Germinal center (tissue), 1 donor: ENCODE measurements at places on chromosomes 1 and 21.
A peak's percentile ranks its signal among the peaks of the same experiment; 100 is the strongest.

GRCh38 chr1:48055876-48056764 is 58.9 kb upstream of the TRABD2B start:
- DNase-seq: no peak

DNA sequence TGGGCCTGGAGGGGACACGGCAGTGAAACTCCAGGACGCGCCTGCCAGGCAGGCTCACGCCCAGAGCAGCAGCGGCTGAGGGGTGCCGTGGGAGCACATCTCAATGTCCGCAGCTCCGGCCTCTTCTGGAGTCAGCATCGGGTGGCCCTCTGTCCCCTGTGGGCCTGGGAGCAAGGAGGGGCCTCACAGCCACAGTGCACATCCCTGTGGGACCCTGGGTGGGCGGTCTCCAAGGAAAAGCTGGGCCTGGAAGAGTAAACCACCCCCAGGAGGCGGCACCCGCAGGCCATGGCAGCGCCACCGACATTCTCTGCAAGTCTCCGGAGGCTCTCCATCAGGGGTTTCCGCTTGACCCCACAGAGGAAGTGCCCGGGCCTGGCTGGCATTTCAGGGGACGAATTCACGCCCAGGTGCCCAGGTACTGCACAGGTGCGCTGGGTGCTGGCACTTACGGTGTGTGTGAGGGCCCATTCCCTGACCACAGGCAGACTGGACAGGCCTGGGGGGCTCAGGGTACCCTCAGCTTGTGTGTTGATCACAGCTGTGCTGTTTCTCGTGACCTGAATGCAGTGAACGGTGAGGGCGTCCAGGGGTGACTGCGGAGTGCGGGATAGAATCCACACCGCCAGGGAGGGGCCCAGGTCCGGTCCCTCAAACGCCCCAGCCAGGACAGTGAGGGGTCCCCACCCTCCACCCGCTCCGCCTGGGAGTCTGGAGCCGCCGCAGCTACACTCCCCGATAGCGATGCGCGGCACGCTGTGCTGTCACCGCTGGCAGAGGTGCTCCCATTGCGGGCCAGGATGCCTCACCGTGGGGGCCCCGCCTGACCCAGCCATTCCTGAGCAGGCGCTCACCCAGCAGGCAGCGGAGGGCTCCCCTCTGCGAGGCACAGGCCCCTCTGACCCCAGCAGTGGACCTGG is 16.6 kb upstream of the RNF223 start:
- DNase-seq: no peak

DNA sequence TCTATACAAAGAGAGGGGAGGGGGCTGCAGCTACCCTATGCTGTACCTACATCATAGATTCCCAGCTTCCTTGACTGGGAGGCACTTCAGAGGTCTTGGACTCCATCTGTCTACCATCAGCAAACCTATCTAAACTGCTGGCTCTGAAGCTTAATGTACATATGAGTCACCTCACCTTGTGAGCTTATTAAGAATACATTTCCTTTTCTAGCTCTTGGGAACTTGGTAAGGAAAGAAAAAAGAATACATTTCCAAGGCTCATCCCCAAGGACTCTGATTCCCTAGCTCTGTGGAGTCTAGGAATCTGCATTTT is 50.0 kb upstream of the PRELP start:
- no peak for DNase-seq

DNA sequence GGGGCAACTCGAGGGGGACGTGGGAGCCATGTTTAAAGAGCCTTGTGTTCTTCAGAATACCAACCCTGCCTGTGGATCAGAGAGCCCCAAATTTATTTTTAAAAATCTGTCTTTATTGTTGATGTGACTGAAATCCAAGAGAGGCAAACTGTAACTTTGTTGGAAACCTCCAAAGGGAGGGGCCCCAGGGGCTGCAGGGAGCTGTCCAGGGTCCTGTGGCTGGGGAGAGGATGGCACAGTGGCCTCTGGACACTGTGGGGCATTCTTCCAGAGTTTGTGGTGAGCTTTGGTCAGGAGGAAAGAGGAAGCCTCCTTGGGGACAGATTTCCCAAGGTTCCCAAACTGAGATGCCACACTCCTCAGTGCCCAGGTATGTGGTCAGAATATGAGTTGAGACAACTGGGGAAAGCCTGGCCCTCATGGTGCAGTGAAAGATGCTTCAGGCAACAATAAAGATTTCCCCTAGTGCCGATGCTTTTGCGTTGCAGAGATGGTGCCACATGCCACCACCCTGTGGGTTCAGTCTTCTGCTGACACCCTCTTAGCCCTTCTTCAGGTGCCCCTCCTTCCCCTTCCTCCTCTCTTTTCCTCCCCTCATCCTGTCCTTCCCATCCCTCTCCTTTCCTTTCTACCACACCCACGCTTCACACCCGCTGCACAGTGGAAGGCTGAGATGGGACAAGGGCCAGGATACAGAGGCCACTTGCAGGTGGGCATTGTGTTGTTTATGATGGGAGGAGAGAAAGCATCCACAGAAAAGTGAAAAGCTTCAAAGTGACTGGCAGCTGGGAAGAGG is 122.1 kb downstream of the UCK2 start:
- DNase-seq: no peak

GRCh38 chr1:87902830-87903229 is 574.1 kb downstream of the LMO4 start:
- DNase-seq: peak; percentile 26

DNA sequence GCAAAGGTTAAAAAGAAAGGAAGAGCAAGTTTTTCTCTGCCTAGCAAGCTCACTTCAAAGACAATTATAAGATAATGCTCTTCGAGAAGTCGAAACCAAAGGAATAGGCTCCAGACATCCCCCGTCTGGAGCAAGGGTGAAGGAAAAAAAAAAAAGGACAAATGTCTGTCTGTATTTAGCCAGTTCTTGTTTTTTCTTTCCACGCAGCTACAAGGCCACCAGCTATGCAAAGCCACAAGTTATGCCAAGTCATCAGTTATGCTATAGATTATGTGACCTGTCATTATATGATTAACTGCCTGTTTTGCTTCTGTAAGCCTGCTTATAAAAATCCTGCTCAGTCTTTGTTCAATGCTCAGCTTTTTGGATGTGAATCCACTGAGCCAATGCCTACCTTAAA is 2.4 kb upstream of the THEM5 start:
- DNase-seq: no peak

DNA sequence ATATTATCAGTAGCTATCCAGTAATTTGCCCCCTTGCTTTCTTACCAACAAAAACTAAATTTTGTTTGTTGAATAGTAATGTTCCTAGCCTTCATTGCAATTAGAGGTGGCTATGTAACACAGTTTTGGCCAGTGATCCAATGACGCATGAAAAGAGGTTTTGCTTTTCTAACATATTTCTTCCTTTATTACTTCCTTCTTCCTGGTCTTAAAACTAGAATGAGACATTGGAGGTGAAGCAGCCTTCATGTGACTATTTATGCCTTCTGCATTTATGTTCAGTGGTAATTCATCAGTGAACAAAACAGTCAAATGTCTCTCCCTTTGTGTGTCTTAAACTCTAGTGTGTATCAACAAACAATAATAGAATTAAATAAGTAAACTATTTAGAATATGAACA is 35.5 kb downstream of the LRIF1 start:
- DNase-seq: no peak

GRCh38 chr1:54927472-54928240 is 40.7 kb upstream of the DHCR24 start:
- DNase-seq: no peak
